ENCODE measurements at places on chromosomes 4 and X.

GRCh38 chr4:180668732-180669131, 1574.5 kb upstream of the TENM3 start:
- no peak for DNase-seq

DNA sequence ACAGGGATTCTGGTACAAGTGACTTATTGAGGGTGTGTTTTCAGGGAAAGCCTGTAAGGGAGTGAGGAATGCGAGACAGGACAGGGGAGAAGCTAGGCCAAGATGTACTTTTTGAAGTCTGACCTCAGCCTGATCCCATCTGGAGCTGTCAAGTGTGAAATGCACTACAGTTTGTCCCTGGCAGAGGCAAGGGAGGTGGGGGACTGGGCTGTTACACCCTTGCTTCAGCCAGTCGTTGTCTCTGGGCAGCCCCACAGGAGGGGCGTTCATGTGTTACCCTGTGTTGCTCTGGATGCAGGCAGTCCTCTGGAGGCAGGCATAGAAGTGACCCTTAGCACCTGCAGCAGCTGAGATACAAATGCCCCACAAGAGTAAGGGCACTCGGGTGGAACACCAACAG, 25.8 kb downstream of the PPEF1 start:
- no peak for DNase-seq

- no peak for DNase-seq
Measured at GRCh38 chr4:180587379-180587778, 1655.8 kb upstream of the TENM3 start.

- no peak for DNase-seq
Measured at GRCh38 chrX:45003085-45003484, 130.1 kb downstream of the KDM6A start.

DNA sequence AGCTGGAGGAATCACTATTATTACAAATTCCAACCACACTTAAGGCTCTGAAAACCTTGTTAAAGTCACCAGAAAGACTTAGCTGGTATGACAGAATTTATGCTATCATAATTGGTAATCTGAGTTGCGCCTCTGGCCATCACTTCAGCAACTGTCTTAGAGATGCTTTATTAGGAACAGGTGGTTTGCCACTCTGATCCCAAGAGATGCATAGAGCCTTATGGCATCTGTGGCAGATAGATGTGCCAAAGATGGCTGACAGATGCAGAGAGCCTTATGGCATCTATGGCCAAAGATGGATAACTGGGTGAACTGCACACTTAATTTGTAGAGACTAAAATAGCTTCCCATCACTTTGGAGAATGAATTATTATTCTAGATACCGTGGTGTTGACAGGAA, 32.3 kb upstream of the PLAC8 start:
- no peak for DNase-seq

DNA sequence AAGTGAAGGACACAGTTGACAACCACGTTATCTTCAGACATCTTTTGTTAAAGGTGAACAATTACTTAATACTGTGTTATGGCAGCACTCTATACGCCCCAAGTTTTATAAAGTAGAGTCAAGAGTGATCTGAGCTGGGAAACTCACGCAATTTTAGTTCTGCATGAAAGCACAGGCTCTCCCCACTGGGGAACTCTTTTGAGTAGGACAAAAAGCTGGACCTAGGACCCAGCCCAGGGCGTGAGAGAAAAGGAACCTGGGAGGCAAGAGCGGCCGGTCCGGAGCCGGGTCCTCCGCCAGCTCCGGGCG, 152.6 kb upstream of the SLC4A4 start:
- no peak for DNase-seq

GRCh38 chrX:137067147-137067546, 33.4 kb upstream of the GPR101 start:
- DNase-seq = no peak

DNA sequence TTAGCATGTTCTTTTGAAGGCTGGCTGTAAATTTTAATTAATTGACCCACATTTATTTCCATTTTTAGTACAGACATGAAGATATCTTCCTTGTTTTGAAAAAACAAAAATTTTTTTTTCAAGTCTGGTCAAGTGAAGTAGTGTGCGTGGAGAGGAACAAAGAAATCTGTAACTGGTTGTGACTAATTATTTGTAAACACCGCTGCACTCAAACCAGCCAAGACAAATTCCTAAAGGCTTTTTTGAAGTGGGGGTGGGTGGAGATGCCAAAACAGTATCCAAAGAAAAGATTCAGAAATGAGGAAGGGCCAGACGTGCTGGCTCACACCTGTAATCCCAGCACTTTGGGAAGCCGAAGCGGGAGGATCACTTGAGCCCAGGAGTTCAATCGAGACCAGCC, 88.3 kb downstream of the SHROOM2 start:
- DNase-seq = no peak

DNA sequence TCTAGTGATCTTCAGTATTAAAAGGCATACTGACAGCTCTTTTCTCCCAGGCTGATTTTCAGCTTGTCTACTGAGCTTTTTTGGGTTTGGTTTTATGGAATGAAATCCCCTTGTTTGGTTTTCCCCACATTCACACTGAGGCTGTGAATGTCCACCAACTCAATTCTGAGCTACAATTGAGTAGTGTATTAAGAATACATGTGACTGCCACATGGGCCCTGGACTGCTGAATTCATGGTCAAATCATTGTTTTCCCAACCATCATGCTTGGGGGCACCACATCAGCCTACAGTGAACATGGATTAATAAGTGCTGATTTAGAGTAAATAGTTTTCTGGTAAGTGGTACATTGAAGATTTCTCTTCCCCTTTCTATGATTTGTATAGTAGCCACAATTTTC, 32.4 kb downstream of the RTL9 start:
- DNase-seq = no peak

DNA sequence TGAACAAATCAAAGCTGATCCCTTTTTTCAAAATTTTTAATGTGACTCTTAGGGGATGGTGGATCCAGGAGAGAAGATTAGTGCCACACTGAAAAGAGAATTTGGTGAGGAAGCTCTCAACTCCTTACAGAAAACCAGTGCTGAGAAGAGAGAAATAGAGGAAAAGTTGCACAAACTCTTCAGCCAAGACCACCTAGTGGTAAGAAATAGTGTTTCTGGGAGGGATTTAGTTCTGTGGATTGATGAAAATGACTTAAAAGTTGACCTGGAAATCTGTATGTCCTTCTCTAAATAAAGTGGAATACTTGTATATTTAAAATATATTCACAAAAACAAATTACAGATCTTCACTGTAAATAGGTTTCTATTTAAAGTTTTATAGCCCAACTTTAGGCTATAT, 29.2 kb downstream of the NUDT9 start:
- no peak for DNase-seq

DNA sequence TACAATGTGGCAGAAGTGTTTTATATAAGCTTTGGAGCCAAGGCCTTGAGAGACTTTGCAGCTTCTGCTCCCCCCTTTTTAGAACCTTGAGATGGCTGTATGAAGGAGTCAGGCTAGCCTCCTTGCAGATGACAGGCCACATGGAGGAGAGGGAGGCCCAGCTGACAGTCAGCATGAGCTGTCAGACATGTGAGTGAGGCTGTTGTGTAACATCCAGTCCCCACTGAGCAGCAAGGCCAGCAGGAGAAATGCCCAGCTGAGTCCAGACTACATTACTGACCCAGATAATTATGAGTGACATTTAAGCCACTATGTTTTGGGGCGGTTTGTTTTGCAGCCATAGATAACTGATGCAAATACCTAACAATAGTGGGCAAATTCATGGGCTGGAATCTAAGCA, 515.3 kb upstream of the ARX start:
- no peak for DNase-seq

GRCh38 chr4:89439533-89439932, 131.9 kb upstream of the GPRIN3 start:
- no peak for DNase-seq

DNA sequence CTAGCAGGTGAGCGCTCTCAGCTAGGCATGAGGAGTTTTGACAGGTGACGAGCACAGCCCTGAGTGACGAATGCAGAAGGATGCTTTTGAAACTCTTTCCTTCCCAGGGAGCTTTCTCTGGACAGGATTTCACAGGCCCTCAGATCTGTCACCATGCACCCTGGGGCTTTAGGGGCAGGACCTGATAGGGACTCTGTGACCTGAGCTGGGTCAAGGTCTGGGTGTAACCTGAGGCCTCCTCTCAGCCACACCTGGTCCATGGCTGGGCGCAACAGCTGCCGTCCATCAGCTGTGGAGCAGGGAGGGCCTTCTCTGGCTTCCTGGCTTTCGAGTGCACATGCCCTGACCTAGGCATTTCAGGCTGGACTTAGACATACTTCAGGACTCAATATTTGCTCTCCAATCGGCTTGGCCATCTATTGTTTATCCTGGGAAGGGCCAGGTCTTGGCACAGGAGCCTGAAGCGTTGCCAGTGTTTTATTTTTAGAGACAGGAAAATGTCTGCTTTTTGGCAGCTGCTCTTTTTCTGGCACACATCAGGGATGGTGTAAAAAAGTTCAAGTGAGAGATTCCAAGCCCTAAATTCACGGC, 56.4 kb downstream of the C4orf51 start:
- DNase-seq = peak; percentile 11

DNA sequence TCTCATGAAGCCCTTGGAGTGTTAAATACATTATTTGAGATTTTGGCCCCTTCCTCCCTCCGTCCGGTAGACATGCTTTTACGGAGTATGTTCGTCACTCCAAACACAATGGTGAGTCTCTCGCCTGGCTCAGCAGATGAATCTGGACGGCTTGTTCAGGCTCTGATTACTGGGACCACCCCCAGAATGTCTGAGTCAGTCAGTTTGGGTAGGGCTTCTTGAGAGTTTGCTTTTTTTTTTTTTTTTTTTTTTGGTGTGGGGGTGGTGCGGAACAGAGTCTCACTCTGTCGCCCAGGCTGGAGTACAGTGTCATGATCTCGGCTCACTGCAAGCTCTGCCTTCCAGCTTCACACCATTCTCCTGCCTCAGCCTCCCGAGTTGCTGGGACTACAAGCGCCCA, 62.4 kb upstream of the MSANTD1 start:
- DNase-seq = no peak

DNA sequence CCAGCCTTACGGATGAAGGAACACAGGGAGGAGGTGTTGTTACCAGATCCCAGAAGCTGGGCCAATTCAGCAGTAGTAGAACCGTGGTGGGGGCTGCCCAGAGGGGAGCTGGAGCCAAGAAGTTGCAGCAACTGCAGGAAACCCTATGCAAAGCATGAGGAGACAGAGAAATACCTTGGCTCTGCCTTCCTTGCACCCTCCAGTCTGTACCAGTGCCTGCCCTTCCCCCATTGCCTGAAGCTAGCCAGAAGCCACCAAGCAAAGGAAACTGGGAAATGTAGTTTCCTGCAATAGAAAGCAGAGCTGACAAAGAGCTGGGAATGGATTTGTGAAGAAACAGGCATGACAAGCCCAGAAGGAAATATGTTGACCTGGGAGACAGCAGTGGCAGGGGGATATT, 108.7 kb upstream of the FUNDC1 start:
- DNase-seq = peak; percentile 3

- no peak for DNase-seq
Measured at GRCh38 chr4:101140228-101140627, 207.1 kb downstream of the PPP3CA start.

DNA sequence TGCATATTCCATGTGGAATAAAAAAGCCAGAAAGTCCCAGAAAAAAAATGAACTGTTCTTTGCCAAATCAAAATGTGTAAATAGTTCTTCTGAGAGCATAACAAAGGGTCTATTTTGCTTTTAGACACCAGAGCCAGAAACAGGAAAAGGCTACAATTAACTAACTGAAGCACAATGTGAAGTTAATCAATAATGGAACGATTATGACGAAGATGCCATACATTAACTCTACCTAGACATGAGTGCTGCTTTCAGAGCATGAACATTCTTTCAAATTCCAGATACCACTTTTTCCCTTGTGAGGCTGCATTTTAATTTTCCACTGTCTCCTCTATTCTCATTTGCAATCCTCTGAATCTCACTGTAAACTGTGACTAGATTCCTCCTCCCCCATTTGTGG, 48.7 kb upstream of the PHOX2B start:
- DNase-seq = no peak

DNA sequence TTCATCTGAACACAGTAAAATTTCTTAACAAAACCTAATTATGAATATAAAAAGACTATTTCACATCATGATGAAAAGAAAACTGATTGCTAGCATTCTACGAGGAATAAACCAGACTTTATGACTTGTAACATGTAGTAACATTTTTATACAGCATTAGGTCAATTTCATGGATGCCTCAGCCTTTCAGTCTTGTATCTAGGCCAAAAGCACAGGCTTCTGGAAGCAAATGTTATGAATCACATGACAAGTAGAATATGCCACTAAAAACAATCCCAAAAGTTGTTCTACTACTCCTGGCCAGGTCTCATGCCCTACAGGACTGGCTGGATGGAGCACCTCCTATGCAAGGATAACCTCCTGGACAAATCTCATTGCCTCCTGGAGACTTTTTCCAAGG, 101.2 kb downstream of the ARHGAP6 start:
- no peak for DNase-seq

- DNase-seq = no peak
Measured at GRCh38 chr4:18250564-18250963, 229.0 kb upstream of the LCORL start.

DNA sequence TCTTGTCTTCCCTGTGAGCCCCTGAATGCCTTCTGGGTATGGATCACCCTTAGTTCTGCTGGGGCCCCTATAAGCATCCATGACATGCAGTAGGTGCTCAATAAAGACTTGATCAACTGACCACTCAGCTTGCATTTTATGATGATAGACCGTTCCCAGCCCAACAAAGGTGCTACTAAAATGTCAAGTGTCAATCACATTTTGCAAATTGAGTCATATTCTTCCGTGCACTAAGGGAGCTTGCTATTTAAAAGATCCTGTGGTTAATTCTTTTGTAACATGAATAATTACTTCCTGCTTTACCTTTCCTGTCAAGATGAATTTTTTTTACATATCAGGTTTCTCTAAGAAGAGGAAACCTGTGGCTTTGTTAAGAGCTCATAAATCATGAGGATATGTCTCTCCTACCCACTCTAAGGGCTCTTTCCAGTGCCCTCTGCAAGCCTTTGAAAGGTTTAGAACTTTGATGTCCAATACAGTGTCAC, 47.6 kb downstream of the SH3KBP1 start:
- no peak for DNase-seq

DNA sequence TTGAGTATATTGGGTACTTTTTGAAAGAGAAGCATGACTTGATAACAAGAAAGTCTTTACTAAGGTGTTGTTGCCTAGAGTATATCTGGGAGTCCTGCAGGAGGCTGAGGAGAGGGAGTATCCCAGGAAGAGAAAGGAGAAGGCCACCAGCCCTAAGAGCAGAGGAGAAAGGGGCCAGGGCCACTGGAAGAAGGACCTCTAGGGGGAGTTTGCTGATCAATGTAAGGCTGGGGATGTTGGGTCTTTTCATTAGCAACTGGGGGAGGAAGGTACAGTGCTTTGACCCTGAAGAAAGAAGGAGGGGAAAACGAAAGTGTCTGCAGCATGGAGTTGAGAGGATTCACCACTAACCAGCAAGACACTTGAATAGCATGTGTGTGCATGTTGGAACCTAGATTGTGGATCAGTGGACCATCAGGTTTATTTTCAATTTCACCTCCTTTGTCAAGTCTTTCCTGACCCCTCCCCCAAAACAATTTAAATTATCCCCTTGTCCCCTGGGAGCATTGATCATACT, 4.5 kb downstream of the SMIM9 start:
- DNase-seq = no peak
